Thyroid gland (tissue), 4 donors: ENCODE measurements at places on chromosomes 11 and 22. TPM values are rescaled to one million over a fixed set of nuclear protein-coding genes. Genes with fewer than 3 reads are reported as not detected.

- H3K4me1 ChIP-seq = no peaks in the 10 kb centered on the region
- H3K36me3 ChIP-seq = no peaks in the 10 kb centered on the region
- no peaks in the 10 kb centered on the region for H3K27me3 ChIP-seq
- no peak for DNase-seq
- no peak overlapping the region for H3K4me3 ChIP-seq
- no peak overlapping the region for H3K27ac ChIP-seq
These were observed 8.6 kb downstream of the DNHD1 start for GRCh38 chr11:6505577-6506240.

GNG3 gene
- not detected for total RNA-seq

- H3K4me1 ChIP-seq = peaks cover 38% of the 10 kb centered on the region
- no peaks in the 10 kb centered on the region for H3K36me3 ChIP-seq
- H3K4me3 ChIP-seq = no peak overlapping the region
- no peak for DNase-seq
These were observed 2.6 kb downstream of the RBM4B start for GRCh38 chr11:66674964-66675602.

SULT4A1 gene
- total RNA-seq = not detected

OR56A1 gene
- not detected for total RNA-seq
